Stimulated activated CD8-positive, alpha-beta memory T cell treated with anti-CD3 and anti-CD28 coated beads, Interleukin-4, amount 100 ng/mL, for 1 hour (primary cell): ENCODE measurements at places on chromosomes 4 and X.

- no peak for DNase-seq
Observed at GRCh38 chr4:53233114-53233795, 132.6 kb downstream of the SCFD2 start.

- no peak for DNase-seq
Observed at GRCh38 chr4:107243141-107243781, 207.1 kb upstream of the DKK2 start.

DNA sequence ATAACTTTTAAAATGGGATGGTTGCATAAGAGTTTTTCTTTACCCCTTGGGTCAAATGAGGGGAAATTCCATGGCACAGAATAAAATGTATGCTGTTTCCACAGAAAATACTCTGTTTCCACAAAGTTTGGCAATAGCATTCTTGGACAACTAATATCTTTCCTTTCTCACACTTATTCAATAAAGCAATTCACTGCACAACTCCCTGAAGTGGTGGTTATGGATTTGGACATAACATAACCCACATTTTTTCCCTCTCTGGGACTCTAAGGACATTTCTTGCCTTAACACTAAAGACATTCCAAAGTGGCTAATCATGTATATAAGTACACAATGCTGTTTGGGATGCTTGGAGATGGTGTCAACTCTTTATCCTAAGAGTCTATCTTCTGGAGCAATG lies 51.7 kb upstream of the GPM6B start:
- no peak for DNase-seq

DNA sequence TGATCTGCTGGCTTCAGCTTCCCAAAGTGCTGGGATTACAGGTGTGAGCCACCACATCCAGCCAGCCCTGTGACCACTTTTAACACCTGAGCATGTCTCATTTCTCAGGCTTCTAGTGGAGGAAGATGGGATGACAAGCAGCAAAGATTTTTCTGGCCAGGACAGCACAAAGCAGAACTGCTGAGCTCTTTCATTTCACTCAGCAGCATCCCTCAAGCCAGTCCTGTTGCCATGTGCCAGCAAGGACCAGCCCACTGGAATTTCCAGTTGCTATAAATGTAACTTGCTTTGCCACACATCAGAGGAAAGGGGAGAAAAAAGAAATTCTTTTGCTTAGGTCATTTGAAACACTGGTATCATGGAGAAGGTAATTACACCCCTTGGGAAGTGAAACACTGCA lies 75.9 kb downstream of the SLC9A7 start:
- DNase-seq = no peak

GRCh38 chr4:26218677-26219605 lies 101.9 kb upstream of the RBPJ start:
- no peak for DNase-seq

GRCh38 chr4:15738877-15739276 lies 36.0 kb downstream of the BST1 start:
- DNase-seq = no peak

DNA sequence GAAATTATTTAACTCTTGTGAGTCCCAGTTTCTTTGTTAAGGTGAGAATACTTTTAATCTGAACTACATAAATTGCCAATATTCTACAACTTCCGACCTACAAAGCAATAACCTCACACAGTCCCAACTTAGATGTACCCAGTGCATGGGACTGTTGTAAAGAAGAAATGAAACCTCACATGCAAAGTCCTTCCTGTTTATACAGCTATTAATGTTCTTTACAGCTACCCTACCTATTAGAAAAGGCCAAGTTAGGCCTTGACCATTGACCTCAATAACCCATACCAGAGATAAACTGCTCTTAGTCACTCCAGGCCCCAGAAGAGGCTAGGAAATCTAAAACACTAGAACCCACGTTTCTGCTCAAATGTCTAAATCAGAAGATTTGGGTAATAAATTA lies 920.1 kb upstream of the TENM3 start:
- DNase-seq = no peak

DNA sequence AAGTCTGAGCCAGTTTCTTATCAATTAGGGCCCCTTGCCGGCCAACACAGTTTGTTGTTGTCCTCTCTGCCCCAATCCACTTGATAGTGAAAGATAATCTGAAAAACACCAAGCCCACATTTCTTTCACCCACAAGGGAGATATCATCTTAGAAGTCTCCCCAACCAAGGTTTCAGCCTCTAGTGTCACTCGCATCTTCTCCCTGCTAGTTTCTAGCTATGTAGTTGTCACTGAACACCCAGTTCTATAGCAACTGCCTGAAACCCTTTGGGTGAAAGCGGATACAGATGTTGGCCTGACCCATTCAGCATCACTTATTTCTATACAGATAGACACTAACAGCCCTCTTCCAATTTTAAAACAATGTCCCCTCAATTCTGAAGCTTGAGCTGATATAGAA lies 116.3 kb downstream of the BMP15 start:
- DNase-seq = no peak

- no peak for DNase-seq
Observed at GRCh38 chr4:110003401-110004187, 90.9 kb downstream of the EGF start.

GRCh38 chr4:169099771-169100180 lies 89.7 kb upstream of the CBR4 start:
- no peak for DNase-seq

GRCh38 chr4:189177130-189177529 lies 763.5 kb upstream of the FRG1 start:
- DNase-seq = no peak
